Glomerular endothelial cell (primary cell): ENCODE measurements at places on chromosomes 7 and 10.

GRCh38 chr10:133052076-133052475 lies 35.6 kb upstream of the ADGRA1 start:
- no peak for DNase-seq

DNA sequence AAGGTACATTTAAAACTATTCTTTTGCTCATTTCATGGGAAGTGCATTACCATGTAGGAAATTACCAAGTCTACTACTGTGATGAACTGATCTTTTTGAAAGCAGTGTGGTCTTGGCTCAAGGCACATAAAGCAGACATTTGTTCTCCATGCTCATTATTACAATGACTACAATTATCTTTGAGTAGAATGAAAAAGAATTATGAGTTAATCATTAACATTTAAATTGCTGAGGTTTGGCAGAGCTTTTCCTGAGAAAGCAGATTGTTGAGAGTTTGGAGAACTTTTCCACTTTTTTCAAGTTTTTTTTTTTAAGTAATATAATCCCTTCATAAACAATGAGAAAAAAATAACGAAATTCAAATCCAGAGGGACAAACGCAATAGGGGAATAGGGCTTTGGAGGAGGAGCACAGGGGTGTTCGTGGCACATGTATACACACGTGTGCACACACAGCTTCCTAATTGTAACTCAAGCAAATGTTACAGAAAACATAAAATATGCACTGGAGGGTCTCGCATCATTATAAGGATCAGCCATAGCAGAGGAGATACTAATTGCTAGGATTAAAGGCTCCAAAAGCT lies 8.9 kb upstream of the CUBN start:
- no peak for DNase-seq

- no peak for DNase-seq
Measured at GRCh38 chr7:128103498-128104107, 72.4 kb upstream of the LRRC4 start.

DNA sequence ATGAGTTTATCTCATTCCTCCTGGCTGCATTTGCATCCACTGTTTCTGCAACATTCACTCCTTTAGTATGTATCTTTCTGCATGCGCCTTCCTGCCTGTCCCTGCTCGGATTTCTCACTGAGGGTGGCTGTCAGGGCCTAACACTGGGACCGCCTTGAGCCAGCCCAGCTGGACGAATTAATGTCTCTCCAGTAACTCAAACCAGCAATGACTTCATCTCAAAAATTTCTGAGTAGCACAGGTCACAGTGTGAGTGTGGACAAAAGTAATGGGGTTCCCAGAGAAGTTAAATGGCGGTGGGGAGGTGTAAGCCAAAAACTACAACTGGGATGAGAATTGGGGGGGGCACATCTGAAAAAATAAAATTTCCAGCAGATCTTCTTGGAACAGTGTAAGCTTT lies 444.0 kb upstream of the MGMT start:
- no peak for DNase-seq

DNA sequence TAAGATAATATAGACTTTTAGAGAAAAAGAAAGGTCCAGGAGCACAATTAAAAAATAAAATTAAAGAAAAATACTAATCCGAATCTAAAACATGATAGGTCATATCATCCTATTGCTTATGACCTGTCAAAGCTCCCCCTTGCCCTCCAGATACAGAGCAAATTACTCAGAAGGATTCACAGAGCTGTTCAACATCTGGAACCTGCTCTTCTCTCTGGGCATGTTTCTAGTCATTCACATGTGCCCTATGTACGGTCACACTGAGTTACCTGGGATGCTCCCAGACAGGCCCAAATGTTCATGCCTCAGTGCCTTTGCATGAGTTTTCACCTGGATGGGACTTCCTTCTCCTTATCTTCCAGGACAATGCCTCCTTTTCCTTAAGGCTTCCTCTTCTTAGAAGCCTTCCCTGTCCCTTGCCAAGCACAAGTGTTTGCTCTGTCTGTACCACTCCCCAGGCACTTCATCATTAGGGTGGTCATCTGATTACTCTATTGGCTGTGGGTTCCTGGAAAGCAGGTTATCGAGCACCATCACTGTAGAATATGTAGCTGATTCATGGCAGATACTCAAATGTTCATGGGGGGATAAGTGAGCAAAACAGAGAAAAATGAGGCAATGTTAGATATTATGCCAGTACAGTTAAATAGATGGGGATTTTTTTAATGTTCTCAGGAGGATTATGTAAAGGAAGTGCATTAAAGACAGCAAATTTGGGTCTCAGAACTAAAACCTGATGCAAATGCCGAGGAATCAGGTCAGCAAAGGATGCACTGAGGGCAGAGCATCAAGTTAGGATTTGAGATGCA lies 12.0 kb upstream of the AOAH start:
- DNase-seq: no peak

DNA sequence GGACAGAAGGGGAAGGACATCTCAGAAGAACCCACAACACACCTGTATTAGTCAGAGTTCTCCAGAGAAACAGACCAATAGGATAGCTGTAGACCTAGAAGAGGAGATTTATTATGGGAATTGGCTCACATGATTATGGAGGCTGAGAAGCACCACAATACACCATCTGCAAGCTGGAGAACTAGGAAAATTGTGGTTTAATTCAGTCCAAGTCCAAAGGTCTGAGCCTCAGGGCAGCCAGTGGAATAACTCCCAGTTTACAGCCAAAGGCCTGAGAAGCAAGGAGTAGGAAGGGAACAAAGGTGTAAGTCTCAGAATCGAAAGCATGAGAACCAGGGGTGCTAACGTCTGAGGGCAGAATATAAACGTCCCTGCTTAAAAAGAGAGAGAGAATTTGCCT lies 99.6 kb upstream of the AUTS2 start:
- no peak for DNase-seq

DNA sequence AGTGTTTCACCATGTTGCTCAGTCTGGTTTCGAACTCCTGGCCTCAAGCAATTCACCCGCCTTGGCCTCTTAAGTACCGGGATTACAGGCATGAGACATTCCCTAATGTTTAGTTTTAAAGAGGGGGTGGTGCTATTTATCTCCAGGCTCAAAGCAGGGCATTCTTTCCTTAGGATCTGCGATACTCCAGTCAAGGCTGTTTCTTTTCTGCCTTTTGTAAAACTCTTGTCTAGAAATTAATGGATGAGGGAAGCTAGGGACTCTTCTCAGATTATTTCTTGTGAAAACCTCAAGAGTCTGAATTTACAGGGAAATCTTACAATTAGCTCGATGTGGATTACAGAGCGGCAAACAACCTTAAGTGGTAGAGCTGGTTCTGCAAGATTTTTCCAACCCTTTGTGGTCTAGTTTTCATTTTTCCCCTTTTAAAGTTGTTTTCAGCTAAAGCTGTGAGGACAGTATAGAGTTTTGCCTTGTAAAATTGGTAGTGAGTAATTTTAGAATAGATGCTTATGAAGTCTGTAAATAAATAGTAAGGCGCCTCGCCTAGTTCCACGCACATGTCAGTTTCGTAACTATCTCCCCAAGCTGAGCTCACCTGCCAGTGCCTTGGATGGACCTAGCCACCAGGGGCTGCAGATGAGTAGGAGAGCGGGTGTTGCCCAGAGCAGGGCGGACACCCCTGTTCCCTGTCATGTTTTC lies 53.1 kb downstream of the CUX1 start:
- no peak for DNase-seq

DNA sequence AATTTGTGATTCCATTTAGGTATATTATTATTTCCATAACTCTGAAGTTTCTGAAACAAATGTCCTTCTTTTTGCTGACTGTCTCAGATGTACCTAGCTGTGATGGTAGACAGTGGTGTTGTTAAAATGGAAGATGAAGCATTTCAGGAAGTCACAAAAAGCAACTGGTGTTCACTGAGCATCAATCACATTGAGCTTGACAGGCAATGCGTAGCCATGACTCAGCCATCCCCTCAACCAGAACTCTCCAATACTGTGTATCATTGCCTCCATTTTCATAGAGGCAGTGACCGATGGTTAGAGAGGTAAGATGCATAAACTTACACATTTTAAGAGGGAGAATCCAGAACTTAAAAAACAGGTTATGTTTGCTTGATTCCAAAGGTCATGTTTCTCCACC lies 434.0 kb downstream of the INHBA start:
- no peak for DNase-seq
